DMS153 (cell line): ENCODE measurements at places on chromosomes 3 and 15.

DNA sequence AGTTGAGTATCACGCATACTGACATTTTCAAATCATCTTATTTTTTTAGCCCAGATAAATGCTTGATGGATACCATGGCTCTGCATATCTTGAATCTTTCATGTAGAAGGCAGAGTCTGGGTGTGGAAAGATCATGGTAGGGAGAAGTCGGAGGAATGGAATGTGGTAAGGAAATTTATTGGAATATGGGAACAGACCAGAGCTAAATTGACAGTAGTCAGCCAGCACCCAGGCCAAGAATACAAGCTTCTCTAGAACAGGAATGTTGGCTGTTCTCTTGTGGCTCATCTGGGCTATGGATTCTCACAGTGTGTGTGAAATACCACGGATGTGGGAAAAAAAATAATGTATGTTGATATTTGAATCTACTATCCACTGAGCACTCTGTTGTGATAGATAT lies 305.7 kb upstream of the COL8A1 start:
- no peak for DNase-seq

DNA sequence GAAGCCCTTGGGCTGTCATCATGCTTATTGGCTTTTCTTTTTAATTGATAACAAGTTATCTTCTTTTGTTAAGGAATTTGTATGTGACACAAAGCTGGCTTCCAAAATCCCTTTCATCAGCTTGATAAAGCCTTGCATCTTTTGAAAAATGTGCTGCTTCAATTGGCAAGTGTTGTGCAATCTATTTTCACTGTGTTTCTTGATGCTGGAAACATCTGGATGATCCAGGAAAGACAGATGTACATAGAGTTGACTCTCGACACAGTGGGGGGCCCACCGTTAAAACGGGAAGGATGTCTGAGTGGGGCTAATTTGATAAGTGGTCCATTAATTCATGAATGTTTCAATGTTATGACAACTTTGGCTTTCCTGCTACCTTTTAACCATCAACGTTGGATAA lies 158.3 kb upstream of the WNT5A start:
- no peak for DNase-seq

DNA sequence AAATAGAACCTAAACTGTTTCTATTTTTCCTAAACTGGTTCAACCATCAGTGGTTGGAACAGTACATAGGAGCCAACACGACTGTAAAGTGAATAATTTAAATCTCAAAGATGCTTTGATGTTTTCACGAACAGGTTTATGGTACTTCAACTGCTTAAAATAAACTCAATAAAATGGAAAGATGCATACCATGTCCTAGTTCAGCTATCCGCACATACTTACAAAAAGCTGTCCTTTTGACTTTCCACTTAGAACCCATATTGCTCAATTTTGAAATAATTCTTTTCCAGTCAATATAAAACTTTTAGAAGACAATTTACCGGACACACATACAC lies 902 bp downstream of the CMTM6 start:
- DNase-seq, result no peak

- DNase-seq, result no peak
Observed at GRCh38 chr3:57917601-57918000, 90.6 kb upstream of the FLNB start.

DNA sequence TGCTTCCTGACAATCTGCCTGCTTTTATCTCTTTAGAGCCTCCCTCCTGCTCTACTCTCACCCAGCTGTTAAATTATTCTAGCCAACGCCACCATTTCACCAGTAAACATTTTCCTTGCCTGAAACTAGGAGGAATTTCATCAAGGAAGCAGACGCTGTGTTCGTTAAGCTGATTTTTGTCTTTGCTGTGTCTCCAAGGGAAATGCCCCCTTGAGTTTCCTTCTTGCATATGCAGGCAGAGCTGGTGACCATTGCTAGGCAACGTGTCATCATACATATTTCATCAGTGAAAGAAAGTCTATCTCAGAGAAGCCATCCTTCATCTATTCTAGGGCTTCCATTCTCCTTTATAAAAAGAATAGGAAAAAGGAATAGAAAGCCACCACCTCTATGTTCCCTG lies 87.0 kb upstream of the ST8SIA2 start:
- DNase-seq, result no peak
